ENCODE measurements at places on chromosomes 12 and 14.
A peak's percentile ranks its signal among the peaks of the same experiment; 100 is the strongest.

GRCh38 chr14:69483765-69484443, 624 bp upstream of the PLEKHD1 start:
- DNase-seq: no peak

GRCh38 chr14:61287196-61287595, 6.1 kb upstream of the TMEM30B start:
- DNase-seq: no peak

DNA sequence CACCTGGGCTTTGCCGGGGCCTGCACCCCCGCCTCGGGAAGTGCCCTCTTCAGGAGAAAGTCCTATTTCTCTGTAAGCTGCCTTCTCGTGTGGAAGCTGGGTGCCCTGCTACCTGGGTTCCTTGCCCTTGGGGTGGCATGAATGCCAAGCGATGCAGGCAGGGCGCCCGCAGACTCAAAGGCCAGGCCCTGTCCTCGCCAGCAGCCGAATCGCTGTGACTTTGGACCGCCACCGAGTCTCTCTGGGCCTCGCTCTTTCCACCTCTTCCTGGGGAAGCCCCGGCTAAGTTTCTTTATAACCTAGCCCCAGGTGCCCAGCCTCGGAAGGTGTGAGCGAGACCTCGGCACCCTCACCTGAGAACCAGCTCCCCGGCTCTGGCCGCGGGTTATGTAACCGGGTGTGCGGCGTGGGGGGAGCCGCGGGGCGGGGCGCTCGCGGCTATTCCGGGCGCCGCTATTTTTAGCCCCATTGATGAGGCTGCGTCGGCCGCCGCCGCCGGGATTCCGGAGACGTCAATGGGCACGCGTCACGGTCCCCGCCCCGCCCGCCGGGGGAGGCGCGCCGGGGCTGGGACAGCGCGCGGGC, 14.6 kb upstream of the NR4A1 start:
- peak; percentile 51 for DNase-seq

GRCh38 chr14:50047274-50047676, 69.1 kb downstream of the VCPKMT start:
- DNase-seq: peak; percentile 66

GRCh38 chr12:46535907-46536306, 163.3 kb upstream of the SLC38A2 start:
- DNase-seq: no peak

DNA sequence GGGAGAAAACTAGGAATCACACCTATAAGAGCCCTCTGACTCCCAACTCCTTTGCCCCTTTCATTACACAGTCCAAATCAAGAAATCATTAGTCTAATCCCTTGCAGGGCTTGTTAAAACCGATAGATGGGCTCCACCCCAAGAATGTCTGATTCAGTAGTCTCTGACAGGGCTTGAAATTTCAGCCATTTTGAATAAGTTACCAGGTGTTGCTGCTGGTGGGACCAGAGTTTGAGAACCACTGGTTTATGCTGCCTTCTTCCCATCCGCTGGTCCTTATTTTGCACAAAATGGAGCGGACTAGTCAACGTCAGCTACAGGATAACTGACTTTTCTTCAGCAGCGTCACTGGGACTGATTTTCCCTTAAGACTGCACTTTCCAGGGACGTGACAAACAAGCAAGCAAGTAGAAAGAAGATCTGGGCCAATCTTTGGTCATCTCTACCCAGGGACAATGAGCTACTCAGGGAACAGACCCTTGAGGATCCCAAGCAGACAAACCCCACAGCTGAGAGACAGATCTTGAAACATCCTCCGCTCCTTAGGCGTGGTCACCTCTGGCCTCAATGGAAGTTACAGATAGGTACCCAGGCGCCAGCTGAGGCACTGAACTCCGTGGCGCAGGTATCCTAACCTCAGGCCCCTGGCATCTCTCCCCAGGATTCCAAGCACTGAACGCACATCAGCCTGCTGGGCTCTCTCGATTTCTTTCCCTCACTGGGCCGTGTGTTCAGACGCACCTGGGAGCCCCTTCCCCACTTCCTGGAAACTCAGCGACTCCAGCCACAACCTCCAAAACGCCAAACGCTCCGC, 900 bp downstream of the KCTD10 start:
- DNase-seq: no peak

- no peak for DNase-seq
Observed at GRCh38 chr12:85955127-85955526, 81.0 kb downstream of the NTS start.

DNA sequence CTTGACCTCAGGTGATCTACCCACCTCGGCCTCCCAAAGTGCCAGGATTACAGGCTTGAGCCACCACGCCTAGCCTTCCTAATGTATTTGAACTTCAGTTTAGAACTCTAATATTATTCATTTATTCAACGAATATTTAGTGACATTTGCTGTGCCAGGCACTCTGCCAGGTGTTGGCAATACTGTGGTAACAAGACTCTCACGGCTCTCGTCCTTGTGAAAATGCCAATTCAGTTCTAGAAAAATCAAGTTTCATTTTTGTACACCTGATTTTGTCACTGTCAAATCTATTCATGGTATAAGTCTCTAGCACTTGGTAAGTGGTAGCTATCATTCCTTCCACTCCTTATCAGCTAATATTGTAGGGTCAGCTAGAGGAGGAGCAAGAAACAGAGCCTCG, 6.3 kb upstream of the PWP1 start:
- no peak for DNase-seq

DNA sequence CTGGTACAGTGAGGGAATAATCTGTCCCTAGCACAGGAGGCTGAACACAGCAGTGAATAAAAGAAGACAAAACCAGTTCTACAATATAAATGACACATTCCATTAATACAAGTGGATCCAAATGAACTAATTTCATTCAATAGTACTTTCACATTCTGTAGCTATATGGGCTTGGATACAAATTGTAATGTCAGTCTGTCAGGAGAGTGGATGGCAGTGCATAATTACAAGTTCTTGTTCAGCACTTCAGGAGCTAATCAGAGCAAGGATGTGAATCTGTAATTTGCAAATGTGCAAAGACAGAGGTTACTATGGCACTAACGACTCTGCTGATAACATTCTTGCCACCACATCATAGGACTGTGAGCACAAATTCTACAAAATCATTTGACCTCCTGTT, 697.9 kb downstream of the DIO2 start:
- DNase-seq: no peak

- DNase-seq: no peak
Observed at GRCh38 chr12:38142974-38143373, 173.6 kb upstream of the ALG10B start.

DNA sequence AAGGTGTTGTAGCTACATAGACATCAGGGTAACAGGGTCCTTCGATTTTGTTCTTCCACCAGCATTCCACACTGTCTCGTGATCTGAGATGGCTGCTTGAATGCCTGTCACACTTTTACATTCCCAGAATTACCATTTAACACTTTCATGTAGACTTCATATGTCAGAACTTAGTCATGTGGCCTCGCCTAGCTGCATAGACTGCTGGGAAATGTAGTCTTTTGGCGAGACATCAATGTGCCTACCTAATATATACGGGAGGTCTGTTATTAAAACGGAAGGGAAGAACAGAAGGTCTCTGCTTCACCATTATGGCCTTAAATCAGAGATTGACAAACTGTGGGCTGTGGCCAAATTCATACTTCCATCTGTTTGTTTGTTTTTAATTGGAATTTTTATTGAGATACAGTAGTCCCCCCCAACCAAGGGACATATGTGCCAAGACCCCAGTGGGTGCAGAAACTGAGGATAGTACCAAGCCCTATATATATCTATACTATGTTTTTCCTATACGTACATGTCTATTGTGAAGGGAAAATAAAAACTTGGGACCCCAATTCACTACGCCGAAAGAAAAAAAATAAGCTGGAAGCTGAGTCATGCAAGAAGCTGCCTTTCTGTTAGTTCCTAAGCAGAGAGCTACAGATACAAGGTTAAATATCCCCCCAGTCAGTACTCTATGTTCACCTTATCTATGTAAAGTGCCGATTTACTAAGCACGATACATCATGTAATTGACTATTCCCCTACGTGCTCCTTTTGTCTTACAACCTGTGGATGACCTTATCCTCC, 11.3 kb upstream of the HRK start:
- no peak for DNase-seq

DNA sequence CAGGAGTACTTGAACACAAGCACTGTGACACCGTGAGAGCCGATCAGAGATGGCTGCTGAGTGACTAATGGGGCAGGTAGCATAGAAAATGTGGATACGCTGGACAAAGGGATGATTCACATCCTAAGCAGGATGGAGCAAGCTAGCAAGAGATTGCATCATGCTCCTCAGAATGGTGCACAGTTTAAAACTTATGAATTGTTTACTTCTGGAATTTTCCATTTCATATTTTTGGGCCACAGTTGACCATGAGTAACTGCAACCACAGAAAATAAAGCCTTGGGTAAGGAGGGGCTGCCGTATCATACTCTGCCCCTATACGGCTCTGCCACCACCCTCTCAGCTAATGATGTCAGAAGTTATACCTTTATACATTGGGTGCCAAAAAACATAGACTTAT, 23.3 kb upstream of the MARK3 start:
- no peak for DNase-seq

GRCh38 chr14:104142136-104142945, 4.0 kb downstream of the KIF26A start:
- DNase-seq: no peak

DNA sequence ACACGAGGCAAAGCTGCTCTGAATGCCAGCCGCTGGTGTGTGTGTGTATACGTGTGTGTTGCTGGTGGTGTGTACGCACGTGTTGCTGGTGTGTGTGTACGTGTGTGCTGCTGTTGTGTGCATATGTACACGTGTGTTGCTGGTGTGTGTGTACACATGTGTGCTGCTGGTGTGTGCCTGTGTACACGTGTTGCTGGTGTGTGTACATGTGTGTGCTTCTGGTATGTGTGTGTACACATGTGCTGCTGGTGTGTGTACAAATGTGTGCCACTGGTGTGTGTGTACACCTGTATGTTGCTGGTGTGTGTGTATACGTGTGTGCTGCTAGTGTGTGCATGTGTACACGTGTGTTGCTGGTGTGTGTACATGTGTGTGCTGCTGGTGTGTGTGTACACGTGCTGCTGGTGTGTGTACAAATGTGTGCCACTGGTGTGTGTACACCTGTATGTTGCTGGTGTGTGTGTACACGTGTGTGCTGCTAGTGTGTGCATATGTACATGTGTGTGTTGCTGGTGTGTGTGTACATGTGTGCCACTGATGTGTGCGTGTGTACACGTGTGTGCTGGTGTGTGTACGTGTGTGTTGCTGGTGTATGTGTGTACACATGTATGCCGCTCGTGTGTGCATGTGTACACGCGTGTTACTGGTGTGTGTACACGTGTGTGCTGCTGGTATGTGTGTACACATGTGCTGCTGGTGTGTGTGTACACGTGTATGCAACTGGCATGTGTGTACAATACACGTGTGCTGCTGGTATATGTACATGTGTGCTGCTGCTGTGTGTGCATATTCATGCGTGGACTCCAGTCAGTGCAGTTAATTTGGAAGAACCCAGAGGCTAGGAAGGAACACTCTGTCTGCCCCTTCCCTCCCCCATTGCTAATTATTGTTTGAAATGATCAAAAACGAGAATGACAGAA, 47.2 kb downstream of the CACNA2D4 start:
- no peak for DNase-seq

DNA sequence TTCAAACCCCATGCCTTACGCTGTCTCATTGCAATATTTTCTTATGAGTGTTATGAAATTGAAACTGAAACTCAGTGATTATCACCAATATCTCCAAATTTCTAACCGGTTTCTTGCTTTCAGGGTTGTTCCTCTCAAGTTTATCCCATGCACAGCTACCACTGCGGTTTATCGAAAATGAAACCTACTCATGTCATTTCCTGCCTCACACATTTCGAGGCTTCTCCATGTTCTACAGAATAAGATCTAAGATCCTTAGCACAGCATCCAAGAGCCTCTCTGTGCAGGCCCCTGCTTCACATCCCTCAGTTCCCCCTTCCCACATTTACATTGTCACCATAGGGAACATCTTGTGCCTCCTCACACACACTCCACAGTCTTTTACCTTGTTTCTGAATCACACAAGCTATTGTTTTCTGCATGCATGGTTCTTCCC, 45.5 kb upstream of the FAR2 start:
- DNase-seq: peak; percentile 18

GRCh38 chr12:129067491-129067890, 214.2 kb downstream of the GLT1D1 start:
- DNase-seq: no peak

GRCh38 chr14:98871796-98872195, 400.2 kb downstream of the BCL11B start:
- DNase-seq: no peak

DNA sequence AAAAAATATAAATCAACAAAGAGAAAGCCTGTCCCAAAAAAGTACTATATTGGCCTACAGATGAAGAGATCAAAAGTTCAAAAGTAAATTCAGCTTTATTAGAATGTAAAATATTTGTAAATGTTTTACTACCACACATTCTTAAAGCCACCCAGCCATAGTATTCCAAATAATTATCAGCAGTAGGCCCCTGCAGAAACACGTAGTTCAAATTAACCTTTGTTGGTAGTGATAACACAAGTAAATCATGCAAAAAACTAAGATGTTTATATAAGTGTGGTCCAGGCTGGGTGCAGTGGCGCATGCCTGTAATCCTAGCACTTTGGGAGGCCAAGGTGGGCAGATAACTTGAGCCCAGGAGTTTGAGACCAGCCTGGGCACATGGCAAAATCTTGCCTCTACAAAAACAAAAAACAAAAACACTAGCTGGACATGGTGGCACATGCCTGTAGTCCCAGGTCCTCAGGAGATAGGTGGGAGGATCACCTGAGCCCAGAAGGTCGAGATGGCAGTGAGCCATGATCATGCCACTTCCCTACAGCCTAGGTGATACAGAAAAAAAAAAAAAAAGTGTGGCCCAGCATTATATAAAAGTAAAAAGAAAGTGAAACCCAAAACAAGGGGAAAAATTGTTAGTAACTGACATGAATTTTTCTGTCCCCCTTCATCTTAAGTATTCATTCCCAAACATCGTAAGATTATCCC, 17.9 kb downstream of the SPTLC2 start:
- no peak for DNase-seq

GRCh38 chr14:95258754-95259593, 60.7 kb downstream of the CLMN start:
- no peak for DNase-seq

DNA sequence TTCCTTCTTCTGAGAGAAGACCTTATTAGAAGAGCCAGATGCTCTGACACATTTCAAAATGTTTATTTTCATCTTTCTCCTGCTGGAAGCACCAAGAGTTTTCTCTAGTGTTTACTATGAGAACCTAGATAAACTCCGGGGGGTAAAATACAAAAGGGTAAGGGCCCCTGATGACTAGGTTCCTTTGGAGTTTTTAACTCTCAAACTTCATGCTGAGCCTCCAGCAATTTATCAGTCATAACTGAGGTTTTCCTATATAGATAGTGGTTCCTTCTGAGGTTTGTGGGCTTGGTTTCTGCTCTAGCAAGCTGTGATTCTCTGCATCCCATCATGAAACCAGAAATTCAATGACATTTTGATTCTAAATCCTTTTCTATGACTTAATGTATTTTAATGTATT, 210.9 kb downstream of the LRFN5 start:
- no peak for DNase-seq

Measured in GM18507 (cell line).